Ecto neural progenitor cell (in vitro differentiated cells): ENCODE measurements at places on chromosomes 3 and 15.

GRCh38 chr3:17320266-17320665 is 422.2 kb downstream of the TBC1D5 start:
- DNase-seq: no peak

GRCh38 chr3:141998669-141999290 is 122.3 kb downstream of the ATP1B3 start:
- DNase-seq: no peak

DNA sequence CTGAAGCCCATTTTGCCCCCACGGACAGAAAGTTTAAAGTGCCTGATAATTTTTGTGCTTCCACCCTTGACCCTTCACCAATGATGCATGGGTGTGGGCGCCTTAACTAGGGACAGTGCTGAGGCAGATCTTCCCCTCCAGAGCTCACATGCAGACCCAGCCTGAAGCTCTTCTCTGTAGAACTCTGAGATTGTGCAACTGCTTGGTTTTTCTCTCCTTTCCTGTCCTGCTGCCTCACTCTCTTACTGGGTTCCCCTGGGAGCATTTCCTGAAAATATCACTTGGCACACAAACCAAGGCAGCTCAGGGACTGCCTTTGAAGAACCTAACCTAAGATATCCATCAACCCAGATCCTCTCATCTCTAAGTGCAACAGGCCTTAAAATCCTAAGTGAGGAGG is 220.3 kb upstream of the STT3B start:
- DNase-seq: no peak

DNA sequence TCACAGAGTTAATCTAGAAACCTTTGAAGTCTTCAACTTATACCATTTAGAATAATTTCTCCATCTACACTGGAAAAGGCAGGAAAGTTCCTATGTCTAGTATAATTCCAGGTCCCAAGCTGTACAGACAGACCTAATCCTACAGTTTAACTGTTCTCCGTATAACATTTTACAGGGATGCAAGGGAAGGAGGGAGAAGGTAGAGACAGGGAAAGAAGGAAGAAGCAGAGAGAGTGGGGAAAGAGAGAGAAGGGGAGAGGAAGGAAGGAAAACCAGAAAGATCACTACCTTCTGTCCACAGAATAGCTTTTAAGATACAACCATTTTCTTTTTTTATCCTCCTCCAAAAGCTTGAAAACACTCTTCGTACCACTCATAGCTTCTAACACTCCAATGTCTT is 185.8 kb downstream of the FOXP1 start:
- DNase-seq: no peak

GRCh38 chr15:22839046-22839695 is 705 bp downstream of the NIPA2 start:
- no peak for DNase-seq

- DNase-seq: no peak
These were observed 26.1 kb downstream of the RPL39L start for GRCh38 chr3:187112934-187113793.
